ENCODE measurements at places on chromosomes 1 and 21.

GRCh38 chr1:43352881-43353280, 5.9 kb upstream of the CDC20 start:
- DNase-seq, result no peak

- DNase-seq, result no peak
Measured at GRCh38 chr1:29467989-29468900, 231.9 kb downstream of the PTPRU start.

- DNase-seq, result no peak
Measured at GRCh38 chr1:6557597-6557996, 2.5 kb downstream of the TAS1R1 start.

DNA sequence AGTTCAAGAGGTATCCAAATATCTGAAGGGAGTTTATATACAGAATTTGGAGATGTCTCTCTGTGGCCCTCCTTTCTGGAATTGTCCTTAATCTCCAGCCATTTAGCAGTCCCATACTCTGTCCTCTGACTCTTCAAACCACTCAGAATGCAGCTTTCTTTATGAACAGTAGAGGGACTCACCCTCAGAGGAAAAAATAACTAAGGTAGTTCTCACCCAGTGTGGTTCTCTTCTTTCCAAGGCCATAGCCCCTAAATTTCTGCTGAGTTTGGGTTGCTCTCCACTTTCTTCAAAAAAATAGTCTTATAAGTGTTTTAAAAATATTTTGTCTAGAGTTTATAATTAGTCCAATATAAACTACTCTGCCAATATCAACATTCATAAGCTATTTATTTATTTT, 369.7 kb downstream of the MATN1 start:
- DNase-seq, result no peak
